Stimulated activated CD8-positive, alpha-beta memory T cell treated with anti-CD3 and anti-CD28 coated beads, Interleukin-7, amount 100 ng/mL, for 1 hour (primary cell): ENCODE measurements at places on chromosomes 2 and 18.

- DNase-seq, result no peak
Observed at GRCh38 chr2:68741238-68741637, 6.6 kb downstream of the ARHGAP25 start.

- DNase-seq, result peak; percentile 30
Observed at GRCh38 chr2:21042958-21043743, 722 bp downstream of the APOB start.

DNA sequence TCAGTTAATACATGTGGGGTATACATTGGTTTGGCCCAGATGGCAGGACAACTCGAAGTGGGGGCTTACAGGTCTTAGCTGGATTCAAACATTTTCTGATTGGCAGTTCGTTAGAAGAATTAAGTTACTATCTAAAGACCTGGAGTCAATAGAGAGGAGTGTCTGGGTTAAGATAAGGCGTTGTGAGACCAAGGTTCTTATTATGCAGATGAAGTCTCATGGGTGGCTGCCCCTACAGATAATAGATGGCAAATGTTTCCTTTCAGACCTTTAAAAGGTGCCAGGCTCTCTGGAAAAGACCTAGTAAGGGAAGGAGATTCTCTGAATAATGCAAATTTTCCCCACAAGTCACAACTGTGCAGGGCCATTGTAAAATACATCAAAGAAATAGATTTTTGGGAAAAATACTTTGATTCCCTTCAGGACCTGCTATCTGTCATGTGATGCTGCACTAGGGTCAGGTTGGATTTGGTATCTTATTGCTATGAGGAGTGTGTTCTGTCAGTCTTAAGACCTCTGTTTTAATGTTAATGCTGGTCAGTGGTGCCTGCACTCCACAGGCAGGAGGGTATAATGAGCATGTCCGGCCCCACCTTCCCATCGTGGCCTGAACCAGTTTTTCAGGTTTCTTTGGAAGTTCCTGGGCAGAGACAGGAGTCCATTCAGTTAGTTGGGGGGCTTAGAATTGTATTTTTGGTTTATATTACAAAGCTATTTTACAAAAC lies 14.3 kb upstream of the MC5R start:
- DNase-seq, result no peak

DNA sequence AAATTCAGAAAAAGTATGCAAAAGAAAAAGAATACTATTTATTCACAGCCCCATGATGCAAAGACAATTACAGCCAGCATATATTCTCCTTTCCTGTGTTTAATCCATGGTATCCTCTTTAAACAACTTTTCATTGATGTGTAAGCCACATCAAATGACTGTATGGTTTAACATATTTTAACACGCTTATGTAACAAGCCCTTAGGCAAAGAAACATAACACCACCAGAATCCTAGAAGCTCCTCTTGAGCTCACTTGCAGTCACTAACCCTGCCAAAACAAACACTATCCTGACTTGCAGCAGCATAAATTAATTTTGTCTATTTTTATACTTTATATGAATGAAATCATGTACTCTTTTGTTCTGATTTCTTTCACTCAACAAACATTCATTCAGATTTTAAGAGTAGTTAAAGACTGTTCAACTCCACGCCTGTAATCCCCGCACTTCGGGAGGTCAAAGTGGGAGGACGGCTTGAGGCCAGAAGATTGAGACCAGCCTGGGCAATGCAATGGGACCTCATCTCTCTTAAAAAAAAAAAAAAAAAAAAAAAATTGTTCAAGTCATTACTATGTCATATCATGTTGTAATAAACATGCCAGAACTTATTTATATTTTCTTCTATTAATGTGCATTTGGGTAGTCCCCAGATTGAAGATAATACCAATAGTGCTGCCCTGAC lies 226.3 kb downstream of the NBAS start:
- no peak for DNase-seq

GRCh38 chr18:32302806-32303205 lies 113.0 kb downstream of the MEP1B start:
- DNase-seq, result no peak

- no peak for DNase-seq
Observed at GRCh38 chr2:78992807-78993517, 32.5 kb upstream of the REG3G start.

DNA sequence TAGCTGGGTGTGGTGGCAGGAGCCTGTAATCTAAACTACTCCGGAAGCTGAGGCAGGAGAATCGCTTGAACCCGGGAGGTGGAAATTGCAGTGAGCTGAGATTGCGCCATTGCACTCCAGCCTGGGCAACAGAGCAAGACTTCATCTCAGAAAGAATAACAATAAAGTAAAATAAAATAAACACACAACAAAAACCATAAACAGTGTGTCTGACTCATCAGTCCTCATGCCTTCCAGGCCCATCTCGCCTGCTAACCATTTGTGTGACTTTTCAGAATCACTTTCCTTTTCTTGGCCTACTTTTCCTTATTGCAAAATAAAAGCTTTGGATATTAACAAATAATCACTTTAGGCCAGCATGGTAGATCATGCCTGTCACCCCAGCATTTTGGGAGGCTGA lies 42.0 kb upstream of the ASXL2 start:
- DNase-seq, result no peak
